Fibroblast of lung (primary cell): ENCODE measurements at places on chromosomes 4 and X. TPM values are rescaled to one million over a fixed set of nuclear protein-coding genes. Genes with fewer than 3 reads are reported as not detected.
A peak's percentile ranks its signal among the peaks of the same experiment; 100 is the strongest.

Gene DCAF8L2
- total RNA-seq = not detected in 2 replicates

Gene DMP1
- not detected in 2 replicates for total RNA-seq

Gene SHROOM4
- 0.50 and 0.51 TPM in 2 replicates for total RNA-seq

Gene EREG
- 2.8 and 9.9 TPM in 2 replicates for total RNA-seq

Gene LNX1
- total RNA-seq = 0.51 and 1.3 TPM in 2 replicates

Gene SSX4B
- total RNA-seq = not detected in 2 replicates

Gene PARM1
- total RNA-seq = 0.77 and 2.0 TPM in 2 replicates

GRCh38 chrX:46386511-46386910, 158.7 kb downstream of the ZNF674 start:
- H3K4me3 ChIP-seq = no peak overlapping the region
- no peak for DNase-seq
- no peaks in the 10 kb centered on the region for H3K27me3 ChIP-seq

DNA sequence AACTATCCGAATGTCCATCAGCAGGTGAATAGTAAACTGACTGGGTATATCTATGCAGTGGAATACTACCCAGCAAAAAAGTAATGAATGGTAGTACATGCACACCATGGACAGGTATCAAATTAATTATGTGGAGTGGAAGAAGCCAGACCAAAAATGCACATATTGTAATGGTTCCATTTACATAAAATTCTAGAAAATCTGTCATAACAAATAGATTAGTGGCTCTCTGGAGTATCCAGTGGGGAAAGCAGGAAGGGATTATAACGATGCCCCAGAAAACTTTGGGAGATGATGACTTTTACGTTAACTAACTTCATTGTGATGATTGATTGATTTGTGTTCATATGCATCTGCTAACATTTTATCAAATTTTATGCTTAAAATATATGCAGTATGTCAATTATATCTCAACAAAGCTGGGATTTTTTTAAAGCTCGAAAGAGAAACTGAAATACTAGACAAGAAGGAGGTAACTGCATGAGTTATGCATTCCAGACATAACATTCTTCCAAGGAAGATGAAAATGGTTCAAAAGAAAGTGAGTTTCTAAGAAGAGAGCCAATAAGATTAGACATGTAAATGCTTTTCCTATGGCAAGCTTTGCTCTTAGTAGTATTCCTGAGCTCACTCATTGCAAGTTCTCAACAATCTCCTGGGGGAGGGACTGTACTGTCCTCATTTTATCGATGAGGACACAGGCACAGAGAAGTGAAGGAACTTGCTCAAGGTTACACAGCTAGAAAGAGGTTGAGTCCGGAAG, 58.6 kb upstream of the MSX1 start:
- H3K27ac ChIP-seq = no peak overlapping the region
- H3K4me3 ChIP-seq = no peak overlapping the region
- H3K4me1 ChIP-seq = no peaks in the 10 kb centered on the region
- H3K36me3 ChIP-seq = no peaks in the 10 kb centered on the region

DNA sequence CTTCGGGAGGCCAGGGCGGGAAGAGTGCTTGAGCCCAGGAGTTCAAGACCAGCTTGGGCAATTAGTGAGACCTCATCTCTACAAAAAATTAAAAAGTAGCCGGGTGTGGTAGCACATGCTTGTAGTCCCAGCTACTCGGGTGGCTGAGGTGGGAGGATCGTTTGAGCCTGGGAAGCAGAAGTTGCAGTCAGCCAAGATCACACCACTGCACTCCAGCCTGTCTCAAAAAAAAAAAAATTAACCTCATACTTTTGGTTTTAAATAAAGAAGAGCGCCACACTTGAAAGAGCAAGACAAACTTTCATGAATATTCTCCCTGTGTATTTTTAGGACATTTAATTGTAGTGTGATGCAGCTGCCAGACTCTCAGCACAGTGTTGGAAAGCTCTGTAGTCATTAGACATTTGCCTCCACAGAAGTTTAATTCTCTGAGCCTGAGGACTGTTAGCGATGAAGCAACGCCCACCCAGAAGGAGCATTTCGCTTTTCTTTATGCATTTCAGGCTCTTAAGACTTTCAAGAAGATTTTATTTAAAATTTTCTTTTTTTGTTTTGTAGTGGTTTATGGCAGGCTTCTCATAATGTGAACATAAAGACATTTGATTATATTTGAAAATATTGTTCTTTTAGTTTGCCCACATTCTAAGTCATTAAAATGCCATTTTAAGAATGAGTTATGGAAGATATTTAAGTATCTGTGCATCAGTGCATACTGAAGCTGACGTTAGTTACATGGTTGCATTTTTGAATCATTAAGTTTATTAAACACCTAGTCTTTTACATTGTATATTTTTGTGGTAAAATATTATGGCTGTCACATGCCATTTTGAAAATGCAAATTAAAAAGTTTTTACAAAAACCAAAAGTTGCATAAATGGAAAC, 45.8 kb downstream of the DCLK2 start:
- no peaks in the 10 kb centered on the region for H3K36me3 ChIP-seq
- H3K27me3 ChIP-seq = no peaks in the 10 kb centered on the region
- peaks cover 11% of the 10 kb centered on the region for H3K4me1 ChIP-seq
- no peak overlapping the region for H3K27ac ChIP-seq

GRCh38 chr4:1206299-1207156, 34.1 kb upstream of the SPON2 start:
- H3K27me3 ChIP-seq = no peaks in the 10 kb centered on the region
- H3K4me3 ChIP-seq = no peak overlapping the region
- DNase-seq = no peak
- peaks cover 8% of the 10 kb centered on the region for H3K36me3 ChIP-seq

GRCh38 chr4:78754872-78755271, 21.3 kb upstream of the BMP2K start:
- H3K27me3 ChIP-seq = no peaks in the 10 kb centered on the region
- DNase-seq = no peak
- no peak overlapping the region for H3K27ac ChIP-seq
- no peak overlapping the region for H3K4me3 ChIP-seq
- no peaks in the 10 kb centered on the region for H3K36me3 ChIP-seq

DNA sequence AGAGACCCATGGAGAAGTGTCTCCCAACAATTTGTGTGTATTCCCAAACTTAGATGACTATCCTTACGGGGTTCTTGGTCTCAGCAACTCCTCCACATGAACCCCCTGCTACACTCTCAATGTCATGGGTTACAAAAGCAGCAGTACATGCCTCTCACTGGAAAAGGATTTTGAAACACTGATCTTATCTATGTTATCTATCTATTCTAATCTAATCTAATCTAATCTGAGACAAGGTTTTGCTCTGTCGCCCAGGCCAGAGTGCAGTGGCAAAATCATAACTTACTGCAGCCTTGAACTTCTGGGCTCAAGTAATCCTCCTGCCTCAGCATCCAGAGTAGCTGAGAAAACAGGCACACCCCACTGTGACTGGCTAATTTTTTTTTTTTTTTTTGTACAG, 19.3 kb downstream of the TSPAN5 start:
- peaks cover 8% of the 10 kb centered on the region for H3K4me1 ChIP-seq
- no peaks in the 10 kb centered on the region for H3K36me3 ChIP-seq
- no peaks in the 10 kb centered on the region for H3K27me3 ChIP-seq

- peak; percentile 9 for DNase-seq
- no peak overlapping the region for H3K4me3 ChIP-seq
- no peaks in the 10 kb centered on the region for H3K27me3 ChIP-seq
- H3K27ac ChIP-seq = no peak overlapping the region
- no peaks in the 10 kb centered on the region for H3K4me1 ChIP-seq
Measured at GRCh38 chrX:47815901-47816845, 20.5 kb upstream of the ZNF81 start.

GRCh38 chr4:7104366-7105031, 36.6 kb upstream of the GRPEL1 start:
- H3K36me3 ChIP-seq = no peaks in the 10 kb centered on the region
- H3K27me3 ChIP-seq = peaks cover 2% of the 10 kb centered on the region
- H3K4me3 ChIP-seq = no peak overlapping the region
- H3K4me1 ChIP-seq = peaks cover 11% of the 10 kb centered on the region
- DNase-seq = no peak

GRCh38 chrX:139826065-139827044, 106.5 kb downstream of the ATP11C start:
- no peaks in the 10 kb centered on the region for H3K27me3 ChIP-seq
- H3K4me3 ChIP-seq = no peak overlapping the region
- peak overlapping the region; percentile 39 for H3K27ac ChIP-seq

DNA sequence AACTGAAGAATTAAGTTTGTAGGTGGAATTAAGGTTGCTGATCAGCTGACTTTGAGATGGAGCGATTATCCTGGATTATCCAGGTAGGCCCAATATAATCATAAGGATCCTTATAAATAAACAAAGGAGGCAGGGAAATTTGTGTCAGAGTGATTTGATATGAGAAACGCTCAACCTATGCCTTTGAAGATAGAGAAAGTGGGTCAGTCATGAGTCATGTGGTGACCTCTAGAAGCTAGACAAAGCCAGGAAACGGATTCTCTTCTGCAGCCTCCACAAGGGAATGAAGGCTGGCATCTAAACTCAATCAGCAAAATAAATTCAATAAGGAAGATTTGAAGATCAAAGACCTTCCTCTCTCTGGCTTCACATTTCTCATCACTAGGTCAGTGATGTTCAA, 41.5 kb upstream of the SMIM10 start:
- H3K36me3 ChIP-seq = no peaks in the 10 kb centered on the region
- no peak overlapping the region for H3K4me3 ChIP-seq
- DNase-seq = peak; percentile 50
- H3K4me1 ChIP-seq = no peaks in the 10 kb centered on the region

DNA sequence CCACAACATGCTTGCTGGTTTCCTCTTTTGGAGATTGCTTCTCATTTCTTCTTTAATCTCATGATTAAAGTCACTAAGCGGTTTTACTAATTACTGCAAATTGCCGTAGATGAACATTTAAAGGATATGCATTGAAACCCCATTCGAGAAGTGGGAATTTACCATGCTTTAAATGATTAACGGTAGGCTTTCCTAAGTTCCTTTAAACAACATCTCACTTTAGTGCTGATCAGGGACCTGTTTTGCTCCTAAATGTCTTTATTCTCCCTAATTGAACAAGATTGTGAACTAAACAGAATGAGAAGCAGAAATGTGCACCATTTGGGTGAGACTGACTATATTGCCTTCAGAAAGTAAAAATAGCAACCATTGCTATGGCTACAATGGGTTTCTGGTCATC, 430.3 kb downstream of the GALNTL6 start:
- DNase-seq = no peak
- no peaks in the 10 kb centered on the region for H3K27me3 ChIP-seq
- no peaks in the 10 kb centered on the region for H3K4me1 ChIP-seq
- no peak overlapping the region for H3K27ac ChIP-seq
- no peaks in the 10 kb centered on the region for H3K36me3 ChIP-seq

DNA sequence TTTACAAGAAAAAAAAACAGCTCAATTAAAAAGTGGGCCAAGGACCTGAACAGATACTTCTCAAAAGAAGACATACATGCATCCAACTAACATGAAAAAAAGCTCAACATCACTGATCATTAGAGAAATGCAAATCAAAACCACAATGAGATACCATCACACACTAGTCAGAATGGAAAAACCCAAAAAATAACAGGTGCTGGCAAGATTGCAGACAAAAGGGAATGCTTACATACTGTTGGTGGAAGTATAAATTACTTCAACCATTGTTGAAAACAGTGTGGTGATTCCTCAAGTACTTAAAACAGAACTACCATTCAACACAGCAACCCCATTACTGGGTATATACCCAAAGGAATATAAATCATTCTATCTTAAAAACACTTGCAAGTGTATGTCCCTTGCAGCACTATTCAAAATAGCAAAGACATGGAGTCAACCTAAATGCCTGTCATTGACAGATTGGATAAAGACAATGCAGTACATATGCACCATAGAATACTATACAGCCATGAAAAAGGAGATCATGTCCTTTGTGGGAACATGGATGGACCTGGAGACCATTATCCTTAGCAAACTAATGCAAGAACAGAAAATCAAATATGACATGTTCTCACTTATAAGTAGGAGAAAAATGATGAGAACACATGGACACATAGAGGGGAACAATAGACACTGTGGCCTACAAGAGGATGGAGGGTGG, 97.6 kb downstream of the RAB28 start:
- no peaks in the 10 kb centered on the region for H3K27me3 ChIP-seq
- no peaks in the 10 kb centered on the region for H3K36me3 ChIP-seq
- no peaks in the 10 kb centered on the region for H3K4me1 ChIP-seq

GRCh38 chr4:88196523-88197185, 38.2 kb upstream of the ABCG2 start:
- H3K27ac ChIP-seq = no peak overlapping the region
- no peak overlapping the region for H3K4me3 ChIP-seq
- H3K27me3 ChIP-seq = no peaks in the 10 kb centered on the region

GRCh38 chr4:52588097-52588496, 71.0 kb downstream of the USP46 start:
- H3K36me3 ChIP-seq = no peaks in the 10 kb centered on the region
- peaks cover 3% of the 10 kb centered on the region for H3K4me1 ChIP-seq
- H3K27ac ChIP-seq = no peak overlapping the region
- DNase-seq = peak; percentile 17
- H3K4me3 ChIP-seq = no peak overlapping the region

- no peak overlapping the region for H3K4me3 ChIP-seq
- H3K4me1 ChIP-seq = peaks cover 6% of the 10 kb centered on the region
- DNase-seq = no peak
- H3K36me3 ChIP-seq = peaks cover 9% of the 10 kb centered on the region
Measured at GRCh38 chr4:82419451-82419850, 10.8 kb downstream of the HNRNPDL start.

DNA sequence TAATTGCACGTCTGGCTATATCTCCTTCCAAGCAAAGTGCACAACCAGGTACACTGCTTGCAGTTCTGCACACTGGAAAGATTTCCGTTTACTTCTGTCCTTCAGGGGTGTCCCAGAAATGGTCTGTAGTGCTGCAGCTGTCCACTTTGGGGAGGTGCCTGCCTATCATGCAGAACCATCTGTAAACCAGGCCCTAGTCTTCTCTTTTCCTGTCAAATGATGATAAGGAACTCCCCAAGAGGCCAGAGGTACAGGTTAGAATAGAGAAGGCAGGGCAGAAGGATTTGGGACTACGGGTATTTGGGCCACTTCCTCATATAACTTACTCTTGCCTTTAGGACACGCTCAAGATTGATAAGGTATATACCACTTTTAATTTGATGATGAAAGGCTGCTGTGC, 746.9 kb downstream of the FAT4 start:
- H3K4me1 ChIP-seq = no peaks in the 10 kb centered on the region
- no peak overlapping the region for H3K4me3 ChIP-seq
- no peak overlapping the region for H3K27ac ChIP-seq
- no peak for DNase-seq

DNA sequence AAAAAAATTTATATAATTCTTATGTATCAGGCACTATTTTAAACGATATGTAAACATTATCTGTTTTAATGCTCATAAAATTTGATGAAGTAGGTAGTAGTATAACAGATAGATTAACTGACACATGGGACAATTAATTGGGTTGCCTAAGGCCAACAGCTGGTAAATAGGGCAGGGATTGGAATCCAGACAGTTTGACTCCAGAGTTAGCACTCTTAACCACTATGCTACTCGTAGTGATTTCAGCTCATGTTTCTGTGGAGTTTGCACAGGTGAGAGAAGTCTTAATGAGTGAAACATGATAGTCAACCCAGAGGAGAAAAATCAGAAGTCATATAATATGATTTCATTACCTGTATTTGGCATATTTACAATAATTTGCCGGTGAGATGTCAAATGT, 126.0 kb upstream of the WDFY3 start:
- H3K36me3 ChIP-seq = no peaks in the 10 kb centered on the region
- no peak for DNase-seq
- no peaks in the 10 kb centered on the region for H3K4me1 ChIP-seq
- no peaks in the 10 kb centered on the region for H3K27me3 ChIP-seq
- H3K4me3 ChIP-seq = no peak overlapping the region

- no peak for DNase-seq
- no peak overlapping the region for H3K4me3 ChIP-seq
- no peaks in the 10 kb centered on the region for H3K27me3 ChIP-seq
- no peaks in the 10 kb centered on the region for H3K4me1 ChIP-seq
- H3K36me3 ChIP-seq = no peaks in the 10 kb centered on the region
Measured at GRCh38 chr4:77525538-77525937, 80.1 kb upstream of the CXCL13 start.
